Vagina (tissue), 2 donors: ENCODE measurements at places on chromosomes 1 and 21.

DNA sequence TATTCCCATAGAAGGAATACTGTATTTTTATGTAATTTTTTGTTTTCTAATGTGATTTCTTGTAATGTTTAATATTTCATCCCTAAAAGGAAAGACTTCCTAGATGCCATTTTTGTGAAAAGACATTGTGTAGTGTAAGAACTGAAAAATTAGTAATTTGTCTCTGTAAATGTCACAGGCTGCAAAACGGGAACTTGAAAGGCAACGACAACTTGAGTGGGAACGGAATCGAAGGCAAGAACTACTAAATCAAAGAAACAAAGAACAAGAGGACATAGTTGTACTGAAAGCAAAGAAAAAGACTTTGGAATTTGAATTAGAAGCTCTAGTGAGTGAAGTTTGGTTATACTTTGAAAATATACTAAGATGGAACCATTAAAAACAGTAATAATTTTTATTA, 132.2 kb downstream of the ITSN1 start:
- no peak for DNase-seq

DNA sequence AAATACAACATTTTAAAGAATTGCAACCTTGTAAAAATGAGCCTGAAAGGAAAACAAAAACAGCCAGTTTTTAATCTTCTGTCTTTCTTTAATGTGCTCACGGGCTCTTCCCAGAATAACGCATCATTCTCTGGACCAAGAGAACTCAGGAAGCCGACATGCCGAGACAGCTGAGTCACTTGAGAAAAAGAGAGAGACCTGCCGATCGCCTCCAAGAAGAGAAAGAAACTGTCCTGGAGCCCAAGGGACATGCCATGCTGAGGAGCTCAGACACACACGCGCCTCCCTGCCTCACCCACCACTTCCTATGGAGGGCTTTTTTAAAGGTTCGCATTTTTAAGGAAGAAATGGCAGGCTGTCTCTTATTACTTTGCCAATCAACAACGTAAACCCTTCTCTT, 176.4 kb downstream of the ZNF281 start:
- DNase-seq = no peak

DNA sequence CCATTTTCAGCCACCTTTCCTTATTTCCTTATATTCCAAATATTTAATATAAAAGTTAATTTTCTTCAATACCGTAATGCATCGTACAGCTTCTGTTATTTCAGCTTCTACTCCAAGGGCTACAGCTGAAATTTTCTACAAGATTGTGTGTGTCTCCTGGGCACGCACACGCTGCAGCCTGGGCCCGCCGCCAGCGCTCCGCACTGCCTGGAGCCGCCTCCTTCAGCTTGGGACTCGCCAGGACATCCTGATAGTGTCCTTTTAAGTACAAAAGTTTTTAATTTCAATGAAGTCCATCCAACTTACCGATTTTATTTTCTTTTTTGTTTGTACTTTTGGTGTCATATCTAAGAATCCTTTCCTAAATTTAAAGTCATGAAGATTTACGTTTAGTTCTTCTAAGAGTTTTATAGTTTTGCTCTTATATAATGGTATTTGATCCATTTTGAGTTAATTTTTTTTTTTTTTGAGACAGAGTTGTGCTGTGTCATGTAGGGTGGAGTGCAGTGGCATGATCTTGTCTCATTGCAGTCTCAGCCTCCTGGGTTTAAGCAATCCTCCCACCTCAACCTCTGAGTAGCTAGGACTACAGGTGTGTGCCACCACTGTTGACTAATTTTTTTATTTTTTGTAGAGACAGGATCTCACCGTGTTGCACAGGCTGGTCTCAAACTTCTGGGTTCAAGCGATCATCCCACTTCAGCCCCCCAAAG, 82.8 kb downstream of the AXDND1 start:
- DNase-seq = no peak

GRCh38 chr21:26888256-26888655, 43.0 kb upstream of the ADAMTS1 start:
- no peak for DNase-seq
